ENCODE measurements at places on chromosomes 6 and 20.

DNA sequence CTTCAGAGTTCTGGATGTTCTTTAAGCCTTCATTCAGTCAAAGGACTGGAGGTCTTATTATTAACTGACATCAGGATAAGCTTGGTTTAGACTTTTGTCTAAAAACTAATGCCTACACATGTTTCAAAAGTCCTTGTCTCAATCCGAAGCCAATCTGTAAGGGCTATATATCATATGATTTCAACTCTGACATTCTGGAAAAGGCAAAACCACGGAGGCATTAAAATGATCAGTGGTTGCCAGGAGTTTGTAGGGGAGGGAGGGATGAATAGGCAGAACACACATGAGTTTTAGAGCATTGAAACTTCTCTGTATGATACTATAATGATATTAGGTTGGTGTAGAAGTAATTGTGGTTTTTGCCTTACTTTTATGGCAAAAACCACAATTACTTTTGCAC, 1285.8 kb upstream of the CITED2 start:
- no peak for DNase-seq

DNA sequence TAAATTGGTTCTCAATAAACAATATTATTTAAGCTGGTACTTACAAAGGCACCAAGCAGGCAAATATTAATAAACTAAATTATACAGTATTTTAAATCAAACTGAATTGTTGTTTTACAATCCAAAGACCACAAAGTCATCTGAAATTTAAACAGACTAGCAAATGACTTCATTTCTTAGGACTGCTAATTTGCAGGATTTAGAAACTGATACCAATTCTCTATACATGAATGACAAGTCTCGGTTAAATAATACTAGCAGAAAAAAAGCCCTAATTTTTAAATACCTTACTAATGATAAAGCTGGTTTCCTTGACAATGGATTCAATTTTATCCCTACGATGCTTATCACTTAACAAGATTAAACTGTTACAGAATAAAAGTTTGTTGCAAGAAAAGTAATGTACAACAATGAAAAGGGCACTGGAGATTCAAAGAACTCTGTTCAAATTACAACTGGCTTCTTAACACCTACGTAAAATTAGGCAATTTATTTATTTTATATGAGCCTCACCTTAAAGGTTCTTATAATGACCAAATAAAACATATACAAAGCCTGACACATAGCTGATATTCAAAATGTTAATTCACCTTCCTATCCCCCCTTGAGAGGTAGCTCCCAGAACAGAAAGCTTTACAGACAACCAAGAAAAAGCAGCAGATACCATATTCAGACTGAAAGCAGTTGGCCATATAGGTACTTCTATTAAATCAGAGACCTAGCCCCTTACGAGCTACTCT, 33.1 kb downstream of the HBS1L start:
- DNase-seq = no peak

GRCh38 chr6:143400258-143401067, 50.0 kb downstream of the ADAT2 start:
- no peak for DNase-seq

DNA sequence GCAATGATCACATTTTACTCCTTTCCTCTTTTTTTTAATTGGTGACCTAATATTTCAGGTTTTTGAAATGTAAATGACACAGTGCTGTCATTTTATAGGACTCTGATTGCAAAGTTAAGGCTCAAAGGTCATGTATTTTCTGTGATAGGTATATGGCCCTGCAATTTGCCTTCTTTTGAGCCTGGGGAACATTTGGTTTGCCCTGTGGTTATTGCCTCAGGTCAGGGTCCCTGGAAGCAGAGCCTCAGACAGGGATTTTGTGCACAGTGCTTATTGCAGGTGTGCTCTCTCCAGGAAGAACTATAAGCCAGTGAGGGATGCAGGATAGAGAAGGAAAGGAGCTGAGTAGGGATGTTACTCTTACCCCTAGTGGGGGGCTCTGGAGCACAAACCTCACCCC, 229.3 kb upstream of the ECI2 start:
- DNase-seq = no peak

- DNase-seq = no peak
Measured at GRCh38 chr6:108598305-108598863, 37.7 kb downstream of the FOXO3 start.

DNA sequence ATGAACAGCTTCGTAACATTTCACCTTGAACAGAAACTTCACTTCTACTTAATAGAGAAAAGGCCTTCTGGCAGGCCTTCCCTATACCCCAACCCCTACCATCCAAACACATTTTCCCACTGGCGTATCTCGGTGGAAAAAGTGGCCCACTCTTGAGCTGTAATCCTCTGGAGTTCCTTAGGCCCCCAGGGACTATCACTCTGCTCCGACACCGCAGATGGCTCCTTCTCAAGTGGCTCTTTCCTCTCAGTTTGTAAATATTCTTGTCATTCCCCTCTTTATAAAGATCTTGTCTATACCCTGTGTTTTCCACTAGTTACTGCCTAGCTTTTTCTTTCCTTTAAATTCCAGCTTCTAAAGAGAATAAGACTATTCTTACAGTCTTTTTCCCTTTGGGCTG, 108.7 kb downstream of the MYB start:
- no peak for DNase-seq

DNA sequence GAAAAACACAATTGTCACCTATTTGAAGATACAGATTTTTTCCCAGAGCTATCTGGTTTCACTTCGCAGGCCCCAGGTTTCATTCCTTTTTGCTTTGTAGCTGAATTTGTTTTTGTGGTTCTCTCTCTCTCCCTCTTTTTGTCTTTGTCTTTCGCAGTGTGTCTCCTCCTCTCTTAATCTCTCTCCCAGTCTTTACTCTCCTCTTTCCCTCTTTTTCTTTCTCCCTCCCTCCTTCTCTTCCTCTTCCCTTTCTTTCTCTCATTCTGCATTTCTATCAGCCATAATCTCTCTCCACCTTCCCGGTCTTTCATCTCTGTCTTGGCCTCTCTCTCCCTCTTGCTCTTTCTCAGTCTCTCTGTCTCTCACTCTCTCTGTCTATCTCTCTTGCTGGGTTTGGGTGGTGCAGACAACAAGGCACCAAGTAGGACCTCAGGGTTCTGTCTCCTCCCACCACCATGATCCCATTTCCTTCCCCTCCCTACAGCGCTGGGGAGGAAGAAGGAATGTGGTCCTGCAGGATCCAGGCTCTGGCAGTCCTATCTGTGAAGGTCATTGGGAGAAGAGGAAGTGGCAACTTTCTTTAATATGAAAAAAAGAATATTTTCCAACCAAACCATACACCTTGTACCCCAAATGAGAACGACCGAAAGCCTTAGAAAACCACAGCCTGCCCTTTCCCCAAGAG, 63.2 kb downstream of the BANF2 start:
- DNase-seq = no peak

DNA sequence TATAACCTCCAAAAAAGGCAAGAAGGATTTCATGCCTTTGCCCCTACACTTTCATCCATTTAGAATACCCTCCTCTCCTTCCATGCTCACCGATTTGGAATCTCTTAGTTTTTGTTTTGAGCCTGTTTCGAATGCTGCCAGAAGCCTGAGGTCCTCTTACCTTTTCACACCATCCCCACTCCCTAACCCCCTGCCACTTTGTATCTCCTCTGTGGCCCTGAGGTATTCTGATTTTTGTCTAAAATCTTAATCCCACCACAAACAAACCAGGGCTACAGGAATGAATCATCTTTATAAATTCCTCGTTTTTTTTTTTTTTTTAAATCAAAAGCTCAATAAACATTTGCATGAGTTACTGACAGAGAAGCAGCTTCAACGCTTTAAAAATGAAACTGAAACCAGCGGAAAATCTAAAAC, 1.6 kb upstream of the RPS12 start:
- DNase-seq = no peak

GRCh38 chr6:42507901-42508300, 55.9 kb upstream of the UBR2 start:
- no peak for DNase-seq

- DNase-seq = no peak
Measured at GRCh38 chr6:22350109-22350508, 53.3 kb upstream of the PRL start.

DNA sequence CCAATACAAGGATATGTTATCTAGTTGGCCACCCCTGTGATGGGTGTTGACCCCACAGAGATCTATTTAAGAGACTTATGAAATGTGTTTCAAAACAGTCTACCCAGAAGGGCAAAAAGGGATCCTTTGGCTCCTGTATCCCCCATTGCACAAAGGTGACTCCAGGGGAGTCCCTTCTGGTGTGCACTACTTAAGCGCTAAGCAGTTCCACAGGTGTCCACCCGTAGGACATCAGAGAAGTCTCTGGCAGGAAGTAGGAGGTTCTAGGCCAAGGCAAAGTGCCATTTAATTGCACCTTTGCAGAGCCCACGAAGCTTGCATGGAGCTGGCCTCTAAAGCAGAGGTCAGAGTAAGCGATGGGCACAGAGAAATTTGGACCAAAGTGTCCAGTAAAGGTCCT, 147.7 kb downstream of the MRPL14 start:
- no peak for DNase-seq

DNA sequence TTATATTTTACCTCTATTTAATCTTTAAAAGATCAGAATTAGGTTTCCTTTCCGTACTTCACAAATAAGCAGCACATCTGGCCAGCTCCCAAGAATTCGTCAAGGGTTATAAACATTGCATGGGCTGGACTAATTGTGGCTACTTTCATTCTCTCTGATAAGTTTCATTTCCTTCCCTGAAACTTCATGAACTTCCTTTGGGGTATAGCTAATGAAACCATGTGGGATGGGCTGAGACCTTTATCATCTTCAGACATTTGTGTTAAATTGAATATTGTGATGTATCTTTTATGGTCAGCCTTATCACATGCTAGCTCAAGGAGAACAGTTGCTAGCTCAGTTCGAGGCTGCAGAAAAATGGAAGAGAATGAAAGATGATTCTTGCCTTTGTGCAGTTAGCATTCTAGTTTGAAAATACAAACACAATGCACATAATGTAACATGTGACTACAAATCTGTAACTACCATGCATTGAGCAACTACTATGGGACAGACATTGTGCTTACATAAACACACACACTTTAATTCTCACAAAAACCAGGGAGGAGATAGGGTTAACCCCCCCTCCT, 1.7 kb upstream of the GMPR start:
- no peak for DNase-seq

DNA sequence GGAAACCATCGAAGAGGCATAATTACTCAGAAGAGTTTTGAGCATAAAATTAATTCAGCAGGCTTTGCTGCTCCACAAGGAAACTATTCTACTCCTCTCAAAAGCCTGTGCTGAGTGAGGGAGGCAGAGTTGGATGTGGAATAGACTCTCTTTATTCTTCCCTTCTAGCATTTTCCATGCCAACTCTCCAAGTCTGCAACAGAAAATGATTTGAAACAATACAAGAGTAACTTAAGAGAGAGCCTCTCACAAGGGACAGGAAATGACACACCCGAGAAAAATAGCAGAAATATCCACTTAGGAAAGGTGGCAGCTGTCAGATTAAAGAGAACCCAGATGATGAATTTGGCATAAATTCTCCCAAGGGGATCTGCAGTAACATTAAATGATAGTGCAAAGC, 26.3 kb upstream of the LAMP5 start:
- no peak for DNase-seq

DNA sequence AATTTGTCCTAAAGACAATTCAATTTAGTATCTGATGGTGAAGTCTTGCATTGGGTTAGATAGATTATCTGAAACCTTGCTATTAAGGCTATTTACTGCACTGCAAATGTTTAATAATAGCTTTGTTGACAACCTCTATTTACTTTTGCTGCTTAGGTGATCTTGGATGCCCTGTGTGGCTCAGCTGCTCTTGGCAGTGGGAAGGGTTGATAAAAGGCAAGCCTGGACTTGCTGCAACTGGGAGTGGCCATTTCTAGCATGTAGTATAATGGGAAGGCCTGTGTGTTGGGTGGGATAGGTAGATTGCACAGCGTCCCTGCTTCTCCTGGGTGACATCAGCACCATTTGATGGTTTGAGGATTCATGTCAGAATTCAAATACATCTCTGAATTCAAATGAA, 49.1 kb downstream of the ARMC2 start:
- no peak for DNase-seq

All from activated T-helper 9 cell treated with anti-CD3 and anti-CD28 coated beads, Interleukin-2, amount 50 U/mL, for 16 hours (primary cell).